ENCODE measurements at places on chromosomes 6 and 20.

GRCh38 chr6:151544453-151544852, 50.6 kb downstream of the CCDC170 start:
- DNase-seq: no peak

DNA sequence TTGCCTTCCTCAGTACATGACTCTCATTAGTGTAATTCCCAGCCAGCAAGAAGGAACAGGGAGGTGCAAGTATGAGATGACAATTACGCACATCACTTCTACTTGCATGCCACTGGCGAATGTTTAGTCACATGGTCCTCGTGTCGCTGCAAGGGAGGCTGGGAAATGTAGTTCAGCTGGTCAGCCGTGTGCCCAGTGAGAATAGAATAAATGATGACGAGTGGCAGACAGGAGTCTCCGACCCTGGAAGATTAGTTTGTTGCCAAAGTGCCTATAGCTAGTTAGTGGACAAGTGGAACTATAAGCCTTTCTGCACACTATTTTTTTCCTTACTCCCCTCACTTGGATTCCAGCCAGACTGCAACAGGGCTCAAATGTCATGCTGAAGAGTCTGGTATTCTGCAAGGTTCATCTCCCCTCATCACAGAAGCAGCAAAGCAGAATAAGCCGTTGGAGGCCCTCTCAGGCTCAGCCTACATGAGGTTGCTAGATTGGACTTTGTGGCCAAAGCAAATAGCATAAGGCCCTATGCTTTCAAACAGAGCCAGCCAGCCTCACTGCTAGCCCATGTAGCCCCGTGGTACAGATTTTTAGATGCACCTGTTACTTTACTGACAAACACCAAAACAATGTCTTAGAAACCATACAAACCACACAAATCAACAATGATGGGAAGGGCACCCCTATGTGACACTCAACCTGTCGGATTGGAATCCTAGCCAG, 9.7 kb downstream of the LINC00237 start:
- DNase-seq: peak; percentile 27

DNA sequence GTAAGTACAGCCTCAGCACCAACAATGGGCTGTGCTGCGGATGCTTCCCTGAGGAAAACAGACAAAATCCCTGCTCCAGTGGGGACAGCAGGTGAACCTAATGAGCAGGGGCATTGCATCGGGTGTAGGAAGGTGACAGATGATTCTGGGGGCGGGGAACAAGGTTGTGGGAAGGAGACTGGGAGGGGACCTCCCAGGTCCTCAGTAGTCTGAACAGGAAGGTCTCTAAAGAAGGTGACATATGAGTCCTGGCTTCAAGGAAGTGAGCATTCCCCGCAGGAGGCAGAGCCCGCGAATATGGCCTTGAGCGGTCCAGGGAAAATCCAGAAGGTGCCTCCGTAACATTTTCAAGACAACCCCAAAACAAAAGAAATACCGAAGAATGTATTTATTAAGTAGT, 19.4 kb downstream of the ULBP1 start:
- no peak for DNase-seq

DNA sequence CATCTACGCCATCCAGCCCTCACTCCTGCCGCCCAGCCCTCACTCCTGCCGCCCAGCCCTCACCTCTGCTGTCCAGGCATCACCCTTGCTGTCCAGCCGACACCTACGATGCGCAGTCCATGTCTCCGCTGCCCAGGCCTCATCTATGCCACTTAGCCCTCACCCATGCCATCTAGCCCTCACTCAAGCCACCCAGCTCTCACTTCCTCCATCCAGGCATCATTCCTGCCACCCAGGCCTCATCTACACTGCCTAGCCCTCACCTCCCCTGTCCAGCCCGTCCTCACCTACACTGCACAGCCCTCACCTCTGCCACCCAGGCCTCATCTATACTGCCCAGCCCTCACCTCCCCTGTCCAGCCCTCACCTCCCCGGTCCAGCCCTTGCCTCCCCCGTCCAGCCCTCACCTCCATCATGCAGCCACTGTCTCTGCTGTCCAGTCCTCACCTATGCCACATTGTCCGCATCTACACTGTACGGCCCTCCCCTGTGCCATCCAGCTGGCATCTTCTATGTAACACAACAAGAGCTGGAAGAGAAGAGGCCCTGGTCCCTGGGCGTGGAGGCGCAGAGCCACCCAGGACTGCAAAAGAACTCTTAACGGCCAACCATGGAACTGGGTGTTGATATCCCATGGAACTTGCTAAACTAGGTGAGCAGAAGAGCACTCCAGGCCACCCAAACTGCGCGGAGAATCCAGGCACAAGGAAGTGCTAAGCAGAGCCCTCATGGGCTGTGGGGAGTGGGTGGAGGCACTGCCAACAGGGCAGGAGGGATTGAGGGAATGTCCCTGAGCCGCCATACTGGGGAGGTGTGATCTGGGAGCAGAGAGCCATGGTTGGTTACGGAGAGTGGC, 31.0 kb downstream of the RNASET2 start:
- DNase-seq: no peak

DNA sequence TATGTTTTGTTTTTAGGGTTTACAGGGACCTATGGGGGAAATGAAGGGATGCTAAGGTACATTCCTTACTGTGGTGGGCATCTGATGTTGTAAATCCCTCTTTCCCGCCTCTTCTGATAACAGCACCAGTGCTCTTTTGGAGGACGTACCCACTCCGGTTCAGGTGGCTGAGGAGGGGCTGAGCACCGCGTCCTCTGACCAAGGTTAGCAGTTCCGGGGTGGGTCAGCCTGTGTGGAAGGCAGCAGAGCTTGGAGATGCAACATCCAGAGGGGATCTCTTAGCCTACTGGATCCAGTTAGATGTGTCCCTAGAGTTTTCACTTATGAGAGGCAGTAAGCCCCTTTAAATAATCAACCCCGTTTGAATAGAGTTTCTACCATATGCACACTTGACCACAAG, 135.3 kb upstream of the KCNG1 start:
- no peak for DNase-seq

- no peak for DNase-seq
Measured at GRCh38 chr6:126015863-126016262, 29.5 kb downstream of the TRMT11 start.

DNA sequence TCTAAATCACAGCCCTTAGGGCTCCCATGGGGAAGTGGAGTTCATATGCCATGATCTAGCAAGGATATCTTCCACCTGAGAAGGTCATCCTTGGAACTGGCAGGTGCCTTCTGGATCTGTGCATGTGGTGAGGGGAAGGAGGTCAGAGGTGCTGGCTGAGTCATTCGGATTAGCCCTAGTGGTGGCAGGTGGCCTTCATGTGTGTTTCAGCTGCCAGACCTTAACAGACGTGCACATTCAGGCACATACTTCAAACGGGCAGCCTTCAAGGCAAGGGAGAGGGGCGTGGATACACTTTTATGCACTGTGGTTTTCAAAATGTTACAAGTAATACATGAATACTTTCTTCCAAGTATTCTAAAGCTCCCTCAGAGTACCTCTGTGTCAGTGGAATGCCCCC, 51.2 kb downstream of the BMP6 start:
- DNase-seq: no peak

DNA sequence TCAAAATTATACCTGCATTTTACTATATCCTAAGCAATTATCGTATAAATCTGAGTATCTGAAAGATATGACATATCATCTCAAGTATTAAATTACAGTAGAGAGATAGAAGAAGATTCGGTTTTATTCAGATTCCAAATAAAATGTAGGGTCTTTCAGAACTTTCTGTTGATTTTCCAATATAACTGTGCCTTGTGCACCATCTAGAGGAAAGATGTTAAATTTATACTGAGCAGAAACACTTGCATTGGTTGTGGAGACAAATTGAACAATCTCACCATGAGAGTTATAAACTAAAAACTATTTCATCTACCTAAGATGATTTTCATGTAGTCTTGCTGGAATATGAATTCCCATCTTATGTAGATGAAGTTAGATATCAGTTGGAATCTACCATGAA, 26.8 kb upstream of the HSF2 start:
- no peak for DNase-seq

GRCh38 chr6:167952512-167952859, 45.0 kb upstream of the KIF25 start:
- no peak for DNase-seq

DNA sequence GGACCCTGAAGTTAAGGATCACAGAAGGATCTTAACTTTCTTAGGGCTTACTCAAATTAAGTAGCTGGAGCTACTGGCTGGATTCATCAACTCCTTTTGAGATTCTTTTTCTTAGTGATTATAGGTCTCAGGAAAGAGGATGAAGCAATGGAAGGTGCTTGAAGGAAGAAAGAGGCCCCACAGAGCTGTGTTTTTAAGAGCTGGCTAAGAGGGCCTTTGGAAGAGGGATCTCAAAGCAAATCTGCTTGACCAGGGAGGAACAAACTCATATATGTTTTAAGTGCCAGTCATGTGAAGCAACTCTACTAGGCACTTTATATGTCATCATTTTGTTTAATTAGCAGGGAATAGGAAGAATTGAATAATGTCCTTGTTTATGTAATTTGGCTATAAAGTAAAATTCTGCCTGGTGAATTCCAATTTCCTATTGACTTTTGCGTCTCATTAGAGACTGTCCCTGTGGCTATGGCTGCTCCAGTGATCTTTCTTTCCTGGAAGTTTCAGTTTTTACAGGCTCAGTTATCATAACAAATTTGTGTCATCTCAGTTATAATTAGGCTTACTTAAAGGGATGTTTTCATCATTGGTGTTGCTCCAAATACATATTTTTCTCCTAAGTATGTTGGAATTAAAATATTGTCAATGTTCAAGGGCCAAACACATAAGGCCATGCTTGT, 222.8 kb upstream of the CITED2 start:
- no peak for DNase-seq

DNA sequence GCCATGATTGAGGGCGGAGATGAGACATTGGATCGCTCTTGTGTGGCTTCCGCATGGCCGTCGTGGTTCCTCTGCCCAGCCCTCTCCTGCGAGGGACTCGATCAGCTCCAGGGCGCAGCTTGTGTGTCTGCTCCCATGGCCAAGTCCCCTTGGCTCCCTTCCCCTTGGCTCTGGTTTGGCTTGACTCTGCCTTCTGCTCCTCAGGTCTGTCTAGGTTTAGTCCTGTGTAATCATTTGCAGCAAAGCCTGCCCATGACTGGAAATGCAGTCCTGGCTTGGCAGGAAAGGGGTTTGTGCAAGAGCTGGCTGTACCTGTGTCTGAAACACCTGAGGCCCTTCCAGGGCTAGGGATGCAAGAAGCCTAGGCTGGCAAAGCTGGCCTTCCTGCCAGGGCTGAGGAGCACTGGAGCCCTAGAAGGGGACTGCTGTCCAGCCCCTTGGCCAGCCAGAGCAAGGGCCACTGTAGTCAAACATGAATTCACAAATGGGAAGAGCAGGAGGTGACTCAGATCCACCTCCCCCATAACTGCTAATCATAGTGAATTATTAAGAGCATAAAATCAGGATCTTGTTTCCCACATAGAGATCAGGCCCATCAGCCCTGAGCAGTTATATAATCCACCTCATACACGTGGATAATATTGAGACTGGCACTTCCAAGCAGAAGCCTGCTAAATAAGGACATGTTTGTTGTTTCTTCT, 196.8 kb downstream of the FARS2 start:
- DNase-seq: no peak

- DNase-seq: no peak
Measured at GRCh38 chr20:62736407-62737071, 27.9 kb downstream of the NTSR1 start.

- no peak for DNase-seq
Measured at GRCh38 chr6:71250099-71250602, 38.5 kb upstream of the OGFRL1 start.

- DNase-seq: no peak
Measured at GRCh38 chr6:15252195-15252594, 6.3 kb downstream of the JARID2 start.

- no peak for DNase-seq
Measured at GRCh38 chr6:22545051-22545450, 24.3 kb upstream of the HDGFL1 start.

All from activated CD4-positive, alpha-beta T cell treated with anti-CD3 and anti-CD28 coated beads, Interleukin-2, Interleukin-6, amounts not matched to agents 100 ng/mL and 50 ng/mL, durations not matched to agents 16 hours and 8 hours (primary cell).